ENCODE measurements at places on chromosomes 3 and 15. TPM values are rescaled to one million over a fixed set of nuclear protein-coding genes. Genes with fewer than 3 reads are reported as not detected.
A peak's percentile ranks its signal among the peaks of the same experiment; 100 is the strongest.

GRCh38 chr3:17747174-17747889 lies 4.9 kb upstream of the TBC1D5 start:
- DNase-seq, result no peak

MESP1 gene
- polyA plus RNA-seq, result 6.9 TPM

DNA sequence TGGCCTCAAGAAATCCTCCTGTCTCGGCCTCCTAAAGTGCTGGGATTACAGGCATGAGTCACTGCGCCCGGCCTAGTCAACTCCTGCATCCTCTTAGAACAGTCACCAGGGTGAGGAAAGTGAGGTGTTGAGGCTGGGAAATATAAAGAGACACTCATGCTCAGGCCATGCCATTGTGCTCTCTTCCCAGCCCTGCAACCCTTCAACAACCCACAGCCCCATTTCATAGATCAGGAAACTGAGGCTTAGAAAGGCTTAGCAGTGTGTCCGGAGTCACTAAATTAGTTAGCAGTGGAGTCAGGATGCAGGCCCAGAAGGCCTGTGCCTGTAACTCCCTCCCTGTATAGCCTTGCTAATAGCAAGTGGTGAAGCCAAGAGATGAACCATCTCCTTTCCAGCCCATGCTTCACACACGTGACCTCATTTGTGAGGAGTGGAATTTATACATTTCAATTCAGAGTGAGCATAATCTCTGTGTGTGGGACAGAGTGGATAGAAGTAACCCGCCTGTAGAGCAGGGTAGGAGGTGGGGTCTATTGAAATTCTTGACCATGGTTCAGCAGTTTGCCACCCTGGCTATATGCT lies 51.7 kb upstream of the USP3 start:
- DNase-seq, result no peak

DNA sequence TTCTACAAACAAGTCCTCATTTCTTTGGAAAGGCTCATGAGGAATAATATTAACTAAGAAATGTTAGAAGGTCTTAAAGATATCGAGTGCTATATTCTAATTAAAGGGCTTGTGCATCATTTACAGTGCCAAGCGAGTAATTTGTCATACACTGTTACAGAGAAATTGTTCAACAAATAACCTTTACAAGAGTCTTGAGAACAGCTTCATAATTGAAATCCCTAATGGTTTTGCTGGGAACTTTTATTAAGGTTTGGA lies 209.5 kb downstream of the MECOM start:
- no peak for DNase-seq

GRCh38 chr3:173618703-173619102 lies 221.2 kb downstream of the NLGN1 start:
- DNase-seq, result peak; percentile 28

DNA sequence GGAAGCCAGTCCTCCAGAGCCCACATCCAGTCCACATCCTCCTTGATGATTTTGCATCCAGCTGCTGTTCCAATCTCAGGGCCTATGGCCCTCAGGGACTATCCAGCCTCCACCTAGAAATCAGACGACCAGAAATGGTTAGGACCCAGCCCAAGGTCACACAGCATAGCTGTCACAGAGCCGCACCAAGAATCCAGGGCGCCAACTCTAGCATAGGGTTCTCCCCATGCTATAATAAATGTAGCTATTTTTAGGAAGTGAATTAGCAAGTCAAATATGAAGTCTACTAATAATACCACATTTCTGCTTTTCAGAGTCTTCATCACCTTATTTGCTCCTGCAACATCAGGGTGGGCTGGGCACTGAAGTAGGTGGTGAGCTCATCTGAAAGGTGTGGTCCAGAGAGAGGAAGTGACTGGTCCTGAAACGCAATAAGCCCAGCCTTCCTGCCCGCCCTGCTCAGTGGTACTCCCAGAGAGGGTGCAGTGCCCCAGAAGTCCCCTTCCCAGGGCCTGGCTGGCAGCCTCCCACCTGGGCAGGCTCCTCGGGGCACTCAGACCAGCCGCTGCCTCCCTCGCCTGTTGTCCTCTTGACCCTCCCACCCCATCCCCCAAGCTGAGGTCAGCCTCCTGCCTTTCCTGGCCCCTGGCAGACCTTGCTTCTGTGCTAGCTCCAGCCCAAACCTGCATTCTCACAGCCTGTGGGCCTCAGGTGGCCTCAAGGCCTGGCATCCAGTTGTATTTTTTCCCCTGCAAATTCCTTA lies 17.6 kb upstream of the CYP11A1 start:
- no peak for DNase-seq

NDN gene
- 22.2 TPM for polyA plus RNA-seq

PRKAR2A gene
- polyA plus RNA-seq, result 10.6 TPM

DNA sequence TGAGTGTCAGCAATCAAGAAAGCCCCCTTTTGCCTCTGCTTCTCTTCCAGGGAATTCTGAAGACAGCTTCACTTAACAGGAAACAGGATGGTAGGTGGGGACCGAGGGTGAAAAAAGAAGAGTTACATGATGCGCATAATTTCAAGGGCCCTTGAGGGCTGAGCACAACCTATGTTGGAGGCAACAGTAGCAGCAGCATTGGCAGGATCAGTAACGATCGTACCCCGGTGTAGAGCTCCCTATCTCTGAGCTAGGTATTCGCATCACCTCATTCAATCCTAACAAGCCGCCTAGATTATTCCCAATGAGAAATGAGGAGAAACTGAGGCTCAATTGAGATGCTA lies 432 bp upstream of the RAD54L2 start:
- no peak for DNase-seq

DNA sequence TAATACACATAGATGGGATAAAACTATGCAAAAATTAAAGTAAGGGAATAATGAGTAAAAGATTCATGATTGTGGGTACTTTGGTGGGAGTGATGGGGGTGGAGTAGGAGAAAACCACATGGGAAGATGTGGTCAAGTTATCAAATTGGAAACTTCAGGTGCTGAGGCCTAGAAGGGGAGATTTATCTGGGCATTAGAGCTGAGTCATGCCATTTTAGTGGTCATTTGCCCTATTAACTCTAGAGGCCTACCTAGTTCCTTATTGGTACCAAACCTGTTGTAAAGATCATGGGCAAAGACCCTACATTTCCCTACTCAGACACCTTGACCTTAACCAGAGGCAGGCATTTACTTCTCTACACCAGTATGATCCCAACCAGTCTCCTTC lies 125.9 kb upstream of the BCL6 start:
- no peak for DNase-seq

DNA sequence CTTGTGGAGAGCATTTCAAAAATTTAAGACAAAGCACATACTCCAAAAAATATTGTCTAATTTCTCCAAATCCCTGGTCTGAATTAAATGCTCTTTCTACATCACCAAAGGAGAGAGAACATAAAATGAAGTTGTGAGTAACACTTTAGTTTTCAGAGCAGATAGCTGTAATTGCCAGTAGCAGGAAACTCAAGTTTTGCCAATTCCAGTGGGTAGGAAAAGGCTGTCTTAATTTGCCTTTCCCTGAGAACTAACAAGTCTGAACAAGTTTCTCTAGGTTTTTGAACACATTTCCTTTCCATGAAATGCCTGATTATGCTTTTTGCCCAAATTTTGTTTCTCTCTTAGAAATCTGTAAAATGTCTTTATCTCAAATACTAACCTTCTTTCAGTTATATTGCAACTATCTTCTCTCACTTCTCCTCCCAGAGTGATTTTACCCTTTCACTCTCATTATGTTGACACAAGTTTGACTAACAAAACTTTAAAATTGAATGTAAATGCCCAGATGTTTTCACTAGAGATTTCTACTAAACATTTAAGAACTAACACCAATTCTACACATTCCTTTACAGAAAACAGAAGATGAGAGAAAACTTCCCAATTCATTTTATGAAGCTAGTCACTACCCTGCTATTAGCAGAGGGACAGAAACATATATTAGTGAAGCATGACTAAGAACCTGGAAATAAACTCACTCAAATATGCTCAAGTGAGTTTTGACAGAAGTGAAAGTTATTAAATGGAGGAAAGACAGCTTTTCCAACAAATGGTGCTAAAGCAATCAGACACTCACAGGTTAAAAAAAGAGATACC lies 38.4 kb downstream of the RFX7 start:
- DNase-seq, result no peak

GRCh38 chr15:100430411-100430810 lies 88.6 kb upstream of the ADAMTS17 start:
- no peak for DNase-seq

DNA sequence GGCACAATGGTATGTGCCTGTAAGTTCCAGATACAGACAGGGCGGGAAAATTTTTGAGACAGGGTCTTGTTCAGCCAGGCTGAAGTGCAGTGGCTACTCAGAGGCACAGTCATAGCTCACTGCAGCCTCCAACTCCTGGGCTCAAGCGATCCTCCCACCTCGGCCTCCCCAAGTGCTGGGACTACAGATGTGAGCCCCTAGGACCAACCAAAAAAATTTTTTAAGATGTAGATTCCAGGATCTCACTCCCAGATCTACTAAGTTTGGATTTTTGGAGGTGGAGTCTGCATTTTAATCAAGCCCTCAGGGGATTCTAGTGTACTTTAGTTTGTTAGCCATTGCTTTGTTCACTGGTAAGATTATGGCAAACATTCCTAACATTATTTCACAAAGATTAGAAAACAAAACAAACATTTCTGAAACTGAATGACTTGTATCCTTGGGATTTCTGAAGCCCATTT lies 2.7 kb downstream of the LIPH start:
- DNase-seq, result no peak
